ENCODE measurements at places on chromosomes 16 and 17.

DNA sequence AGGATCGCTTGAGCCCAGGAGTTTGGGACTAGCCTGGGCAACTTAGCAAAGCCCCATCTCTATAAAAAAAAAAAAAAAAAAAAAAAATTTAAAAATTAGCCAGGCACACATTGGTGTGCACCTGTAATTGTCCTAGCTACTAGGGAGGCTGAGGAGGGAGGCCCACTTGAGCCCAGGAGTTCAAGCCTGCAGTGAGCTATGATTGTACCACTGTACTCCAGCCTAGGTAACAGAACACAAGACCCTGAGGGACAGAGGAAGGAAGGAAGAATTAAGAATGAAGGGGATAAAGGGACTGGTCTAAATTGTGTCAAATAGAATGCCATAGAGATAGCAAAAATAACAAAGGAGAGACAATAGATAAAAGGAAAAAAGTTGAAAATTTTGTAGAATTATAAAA, 102.8 kb downstream of the TRIM37 start:
- DNase-seq, result no peak

DNA sequence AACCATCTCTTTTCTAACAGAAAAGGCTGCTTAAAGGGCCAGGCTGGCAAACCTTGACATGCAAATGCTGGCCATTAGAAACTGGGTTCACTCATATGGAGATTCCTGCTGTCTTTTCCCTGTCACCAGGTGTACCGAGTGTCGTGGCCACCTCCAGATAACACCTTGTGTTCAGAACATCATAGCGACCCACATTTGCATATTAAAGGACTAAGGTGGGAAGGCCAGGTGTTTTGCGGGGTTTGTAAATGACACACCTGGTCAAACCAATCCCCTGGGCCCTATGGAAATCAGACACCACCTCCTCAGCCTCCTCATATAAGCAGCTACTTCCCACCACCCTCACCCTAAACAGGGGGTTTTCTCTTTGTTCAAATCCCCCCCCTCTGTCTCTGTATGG, 2.5 kb upstream of the AIPL1 start:
- DNase-seq, result no peak

GRCh38 chr16:30738984-30739951, 9.0 kb upstream of the PHKG2 start:
- no peak for DNase-seq

- no peak for DNase-seq
Measured at GRCh38 chr17:19590912-19591551, 57.4 kb downstream of the SLC47A1 start.

DNA sequence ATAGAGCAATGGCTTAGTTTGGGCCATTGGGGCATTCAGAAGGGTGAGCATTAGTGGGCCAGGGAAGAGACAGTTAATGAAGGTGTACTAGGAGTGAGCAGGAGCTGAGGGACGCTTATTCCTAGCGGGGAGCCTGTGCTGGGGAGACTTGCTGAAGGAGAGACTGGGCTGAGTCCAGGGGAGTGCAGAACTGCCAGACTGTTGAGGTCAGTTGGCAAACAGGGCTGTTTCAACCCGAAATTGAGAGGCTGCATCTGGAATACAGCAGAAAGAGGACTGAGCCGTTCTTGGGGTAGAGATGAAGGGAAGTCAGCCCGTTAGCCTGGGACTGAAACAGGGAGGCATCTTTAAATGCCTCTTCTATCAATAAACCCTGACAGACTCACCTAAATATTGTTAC, 33.2 kb downstream of the MAP2K6 start:
- no peak for DNase-seq

DNA sequence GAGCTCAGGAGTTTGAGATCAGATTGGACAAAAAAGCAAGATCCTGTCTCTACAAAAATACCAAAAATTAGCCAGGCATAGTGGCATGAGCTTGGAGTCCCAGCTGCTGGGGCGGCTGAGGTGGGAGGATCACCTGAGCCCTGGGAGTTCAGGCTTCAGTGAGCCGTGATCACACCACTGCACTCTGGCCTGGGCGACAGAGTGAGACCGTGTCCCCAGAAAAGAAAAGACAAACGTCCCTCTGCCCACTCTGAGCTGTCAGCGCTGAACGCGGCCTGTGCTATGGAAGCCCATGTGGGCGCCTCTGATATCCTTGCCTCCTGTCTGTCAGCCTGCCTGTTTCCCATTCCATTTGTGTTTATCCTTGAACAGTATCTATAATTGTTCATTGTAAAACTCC, 50.7 kb downstream of the FOXK2 start:
- DNase-seq, result no peak

Data from activated T-helper 1 cell treated with anti-CD3 and anti-CD28 coated beads, Interleukin-2, amount 50 U/mL, for 16 hours (primary cell).